ENCODE measurements at places on chromosomes 12 and 14.
A peak's percentile ranks its signal among the peaks of the same experiment; 100 is the strongest.

- DNase-seq: peak; percentile 87
Observed at GRCh38 chr14:103141117-103141796, 18.0 kb downstream of the TNFAIP2 start.

GRCh38 chr12:49941556-49942511, 8.7 kb upstream of the AQP2 start:
- DNase-seq: no peak

DNA sequence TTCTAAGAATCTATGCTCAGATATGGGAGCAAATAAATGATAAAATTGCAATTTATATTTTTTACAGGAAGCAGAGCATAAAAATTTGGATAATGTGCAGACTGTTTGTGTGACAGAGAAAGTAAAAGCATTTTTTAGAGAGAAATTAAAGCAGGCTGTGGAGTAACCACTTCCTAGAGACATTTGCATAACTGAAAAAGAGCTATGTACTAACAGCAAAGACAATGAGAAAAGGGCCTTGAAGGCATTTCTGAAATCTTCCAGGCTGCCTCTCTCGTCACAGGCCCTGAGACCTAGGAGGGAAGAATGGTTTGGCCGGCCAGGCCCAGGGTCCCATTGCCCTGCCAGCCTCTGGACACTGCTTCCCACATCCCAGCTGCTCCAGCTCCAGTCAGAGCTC, 247.2 kb downstream of the ALX1 start:
- no peak for DNase-seq

- DNase-seq: no peak
Observed at GRCh38 chr12:2335109-2335508, 282.3 kb downstream of the CACNA1C start.

- peak; percentile 82 for DNase-seq
Observed at GRCh38 chr14:21038441-21039422, 3.4 kb upstream of the RNASE7 start.

DNA sequence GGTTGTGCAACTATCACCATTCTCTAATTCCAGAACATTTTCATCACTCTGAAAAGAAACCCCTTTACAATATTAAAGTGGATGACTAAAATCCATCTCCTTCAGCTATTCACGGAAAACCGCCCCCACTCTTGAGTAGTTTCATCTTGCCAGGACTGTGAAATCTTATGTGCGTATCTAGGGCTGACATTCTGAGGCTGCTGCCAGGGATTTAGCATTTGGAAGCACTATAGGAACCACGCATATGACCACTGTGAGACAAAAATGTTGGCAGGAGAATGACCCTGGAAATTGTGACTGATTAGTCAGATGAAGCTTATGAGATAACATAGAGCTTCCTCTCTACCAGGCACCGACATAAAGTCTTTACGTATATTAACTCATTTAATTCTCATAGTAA, 305.2 kb upstream of the PDE3A start:
- DNase-seq: no peak

- DNase-seq: peak; percentile 48
Observed at GRCh38 chr14:103905842-103906456, 22.3 kb upstream of the TDRD9 start.

GRCh38 chr14:74754157-74754556, 9.0 kb upstream of the YLPM1 start:
- no peak for DNase-seq

DNA sequence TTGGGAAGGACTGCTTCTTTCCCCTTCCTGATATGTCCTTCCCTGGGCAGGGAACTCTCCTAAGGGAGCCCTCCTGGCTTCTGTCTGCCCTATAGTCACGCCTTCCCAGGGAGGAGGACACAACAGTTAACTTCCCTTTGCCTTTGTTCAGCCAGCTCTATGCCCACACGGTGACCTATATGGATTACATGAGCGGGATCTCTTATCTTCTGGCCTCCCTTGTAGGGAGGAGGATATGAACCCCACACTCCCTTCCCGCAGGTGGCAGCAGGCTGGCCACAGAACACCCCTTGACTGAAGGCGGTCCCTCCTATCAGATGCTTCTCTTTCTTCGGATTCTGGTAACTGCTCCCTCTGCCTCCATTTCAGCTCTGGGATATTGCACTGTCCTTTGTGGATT, 135.6 kb upstream of the MAX start:
- DNase-seq: no peak

- no peak for DNase-seq
Observed at GRCh38 chr12:10503460-10503859, 2.2 kb upstream of the EIF2S3B start.

- no peak for DNase-seq
Observed at GRCh38 chr12:69204191-69204590, 35.2 kb upstream of the CPSF6 start.

GRCh38 chr12:120404271-120404670, 33.6 kb upstream of the COX6A1 start:
- DNase-seq: no peak

- no peak for DNase-seq
Observed at GRCh38 chr12:51953089-51953488, 1.6 kb downstream of the ACVR1B start.

DNA sequence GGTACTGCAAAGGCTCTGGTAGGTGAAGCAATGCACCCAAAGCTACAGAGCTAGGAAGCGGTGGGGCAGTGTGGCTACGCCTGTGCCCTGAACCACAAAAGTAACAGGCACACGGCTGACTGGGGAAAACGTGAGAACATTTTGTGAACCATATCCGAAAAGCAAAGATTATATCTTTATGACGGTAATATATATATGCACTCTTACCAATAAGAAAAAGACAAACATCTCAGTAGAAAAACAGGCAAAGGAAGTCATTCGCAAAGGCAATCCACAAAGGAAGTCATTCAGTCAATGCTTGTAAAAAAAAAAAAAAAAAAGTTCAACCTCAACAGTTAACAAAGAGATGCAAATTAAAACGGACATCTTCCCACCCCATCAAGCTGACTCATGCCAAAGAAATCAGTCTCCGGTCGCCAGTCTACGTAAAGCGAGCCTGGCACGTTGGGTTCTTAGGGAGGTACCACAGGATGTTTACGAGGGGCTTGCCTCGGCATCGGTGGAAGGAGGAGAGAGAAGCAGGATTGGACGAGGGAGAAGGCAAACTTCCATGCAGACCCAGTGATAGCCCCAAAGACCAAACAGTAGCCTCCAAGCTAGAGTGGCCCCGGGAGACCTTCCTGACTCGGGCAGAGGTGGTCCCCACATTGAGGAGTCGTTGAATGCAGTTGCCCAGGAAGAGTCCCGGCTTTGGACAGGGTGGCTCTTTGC, 39.4 kb upstream of the PPP2R5C start:
- DNase-seq: peak; percentile 87

- DNase-seq: no peak
Observed at GRCh38 chr14:50452296-50452695, 55.6 kb upstream of the CDKL1 start.

- peak; percentile 94 for DNase-seq
Observed at GRCh38 chr12:64088431-64089349, 133.4 kb downstream of the KICS2 start.

DNA sequence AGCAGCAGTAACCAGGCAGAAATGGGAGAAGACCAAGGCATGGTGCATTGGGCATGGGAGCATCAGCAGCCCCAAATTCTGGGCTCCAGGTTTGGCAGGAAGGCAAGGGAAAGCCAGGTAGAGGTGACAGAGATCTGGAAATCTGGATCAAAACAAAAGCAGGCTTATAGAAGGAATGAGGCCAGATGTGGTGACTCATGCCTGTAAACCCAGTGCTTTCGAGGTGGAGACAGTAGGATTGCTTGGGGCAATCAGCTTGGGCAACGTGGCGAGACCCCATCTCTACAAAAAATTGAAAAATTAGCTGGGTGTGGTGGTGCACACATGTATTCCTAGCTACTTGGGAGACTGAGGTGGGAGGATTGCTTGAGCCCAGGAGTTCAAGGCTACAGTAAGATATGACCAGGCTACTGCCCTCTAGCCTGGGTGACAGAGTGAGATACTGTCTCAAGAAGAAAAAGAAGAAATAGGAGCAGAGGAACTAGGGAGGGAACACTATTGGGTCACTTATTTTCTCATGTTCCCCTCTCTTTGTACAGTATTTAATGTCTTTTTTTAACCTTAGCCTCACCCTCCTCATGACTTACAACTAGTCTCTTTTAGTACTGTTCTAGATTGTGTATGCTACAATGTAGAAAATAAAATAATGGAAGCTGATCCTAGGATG, 25.1 kb downstream of the SLC4A8 start:
- no peak for DNase-seq

DNA sequence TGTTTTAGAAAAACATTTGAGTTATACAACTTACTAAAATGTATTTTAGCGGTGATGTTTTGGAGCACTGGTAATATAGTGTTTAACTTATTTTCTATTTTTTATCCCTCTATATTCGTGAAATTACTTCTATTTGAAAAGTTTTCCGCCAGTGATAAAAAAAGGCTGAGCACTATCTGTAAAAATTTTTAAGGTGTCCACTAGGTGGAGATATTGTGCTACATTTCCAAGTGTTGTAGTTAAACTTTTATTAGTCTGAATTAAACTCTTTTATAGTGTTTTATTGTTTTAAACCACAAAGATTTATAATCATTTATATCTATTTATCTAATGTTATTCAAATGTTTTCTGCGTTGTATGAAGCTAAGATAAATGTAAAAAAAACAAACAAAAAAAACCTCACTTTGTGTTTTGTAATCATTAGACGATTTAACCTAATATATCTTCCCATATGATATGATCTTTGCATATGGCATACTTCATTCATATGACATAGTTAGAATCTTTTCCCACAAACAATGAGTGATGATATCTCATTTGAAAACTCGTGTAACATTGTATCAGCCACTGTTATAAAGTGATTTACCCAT, 11.8 kb downstream of the ALG10B start:
- DNase-seq: peak; percentile 21

DNA sequence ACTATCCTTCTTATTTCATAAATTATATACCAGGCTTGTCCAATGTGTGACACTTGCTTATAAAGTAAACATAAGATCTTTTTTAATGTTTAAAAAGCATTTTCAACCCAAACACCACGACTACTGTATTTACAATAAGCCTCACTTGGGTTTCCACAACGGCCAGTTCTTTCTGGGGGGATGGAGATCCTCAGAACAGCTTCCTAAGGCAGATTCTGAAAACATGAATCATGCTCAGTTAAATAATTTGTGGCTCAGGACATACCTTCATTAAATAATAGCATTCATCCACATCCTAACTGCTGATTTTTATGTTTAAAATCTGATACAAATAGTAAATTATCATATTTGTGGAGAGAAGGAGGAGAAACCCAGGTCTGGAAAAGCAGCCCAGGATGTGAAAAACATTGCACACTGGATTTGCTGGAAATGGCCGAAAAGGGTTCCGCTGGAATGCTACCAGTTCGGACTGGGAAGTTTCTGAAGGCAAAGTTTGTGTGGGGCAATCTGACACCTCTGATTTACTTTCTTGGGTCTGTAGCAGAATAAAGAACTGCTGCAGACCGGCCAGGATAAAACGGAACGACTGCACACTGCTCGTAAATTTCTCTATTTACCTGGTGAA, 597 bp downstream of the GLT8D2 start:
- peak; percentile 21 for DNase-seq

GRCh38 chr12:98671459-98671858, 26.4 kb downstream of the APAF1 start:
- DNase-seq: no peak

DNA sequence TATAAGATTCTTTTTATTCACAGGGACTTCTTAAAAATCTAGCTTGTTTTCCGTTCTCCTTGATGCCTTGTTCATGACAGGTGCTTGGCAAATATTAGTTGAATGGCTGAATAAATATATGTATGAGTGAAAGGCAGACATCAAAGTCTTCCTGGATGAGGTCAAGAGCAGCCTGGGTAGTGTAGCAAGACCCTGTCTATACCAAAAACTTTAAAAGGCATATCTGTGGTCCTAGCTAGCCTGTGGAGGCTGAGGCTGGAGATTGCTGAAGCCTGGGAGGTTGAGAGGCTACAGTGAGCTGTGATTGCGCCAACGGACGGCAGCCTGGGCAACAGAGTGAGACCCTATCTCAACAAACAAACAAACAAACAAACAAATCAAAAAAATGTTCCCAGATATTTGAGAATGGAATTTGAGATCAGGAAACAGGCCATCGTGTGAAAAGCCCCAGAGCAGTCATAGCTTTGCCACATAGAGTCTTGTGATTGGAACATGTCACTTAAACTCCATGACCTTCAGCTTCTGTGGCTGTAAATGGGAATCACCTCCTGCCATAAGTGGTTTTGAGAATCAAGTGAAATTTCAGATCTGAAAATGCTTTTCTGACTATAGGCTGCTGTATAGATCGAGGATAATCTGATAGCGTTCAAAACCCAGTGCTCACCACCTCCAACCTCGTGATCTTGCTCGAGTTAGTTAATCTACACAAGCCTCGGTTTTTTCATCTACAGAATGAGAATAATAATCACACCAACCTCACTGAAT, 64.3 kb downstream of the ZFP36L1 start:
- DNase-seq: no peak

- DNase-seq: peak; percentile 92
Observed at GRCh38 chr12:54370171-54370730, 6.0 kb upstream of the GPR84 start.

GRCh38 chr12:4031703-4032291, 158.6 kb upstream of the PARP11 start:
- no peak for DNase-seq

GRCh38 chr12:48358937-48359513, 8.3 kb upstream of the ZNF641 start:
- DNase-seq: no peak

DNA sequence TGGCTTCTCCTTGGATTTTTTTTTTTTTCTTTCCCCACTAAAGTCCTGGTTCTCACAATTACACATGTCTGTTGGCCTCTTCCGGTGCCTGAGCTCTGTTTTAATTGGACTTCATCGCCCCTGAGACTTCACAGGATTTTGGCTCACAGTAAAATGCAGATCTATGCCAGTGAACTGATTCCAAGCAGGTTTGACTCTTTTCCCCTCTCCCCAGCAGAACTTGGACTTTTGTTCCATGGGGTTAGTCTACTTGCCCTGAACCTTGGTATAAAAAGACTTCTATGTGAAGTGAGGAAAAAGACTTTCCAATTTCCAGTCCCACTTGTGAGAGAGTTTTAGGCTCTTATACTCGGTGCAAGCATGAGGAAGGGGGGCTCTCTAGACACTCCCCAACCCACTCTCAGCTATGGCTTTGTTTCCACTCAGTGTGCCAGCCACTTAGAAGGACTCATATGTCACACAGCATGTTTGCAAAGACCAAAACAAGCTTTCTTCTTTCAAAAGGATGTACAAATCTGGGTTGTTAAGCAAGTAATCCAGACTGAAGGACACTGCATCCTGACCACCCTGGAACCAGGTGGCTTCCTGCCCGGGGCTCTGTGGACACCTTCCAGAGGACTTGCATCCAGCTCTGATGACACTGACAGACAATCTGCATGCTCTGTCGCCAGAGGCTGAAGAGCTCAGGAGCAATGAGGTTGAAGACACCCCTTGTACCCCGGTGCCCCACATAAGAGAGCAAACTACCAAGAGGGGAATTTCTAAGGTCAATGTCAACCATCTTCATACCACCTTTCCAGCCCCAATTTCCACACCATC, 221.9 kb upstream of the EGLN3 start:
- no peak for DNase-seq

- no peak for DNase-seq
Observed at GRCh38 chr12:247271-247670, 15.4 kb downstream of the SLC6A13 start.
